ENCODE measurements at places on chromosomes 4 and X.

- no peak for DNase-seq
Observed at GRCh38 chr4:81826335-81826734, 354.6 kb upstream of the RASGEF1B start.

DNA sequence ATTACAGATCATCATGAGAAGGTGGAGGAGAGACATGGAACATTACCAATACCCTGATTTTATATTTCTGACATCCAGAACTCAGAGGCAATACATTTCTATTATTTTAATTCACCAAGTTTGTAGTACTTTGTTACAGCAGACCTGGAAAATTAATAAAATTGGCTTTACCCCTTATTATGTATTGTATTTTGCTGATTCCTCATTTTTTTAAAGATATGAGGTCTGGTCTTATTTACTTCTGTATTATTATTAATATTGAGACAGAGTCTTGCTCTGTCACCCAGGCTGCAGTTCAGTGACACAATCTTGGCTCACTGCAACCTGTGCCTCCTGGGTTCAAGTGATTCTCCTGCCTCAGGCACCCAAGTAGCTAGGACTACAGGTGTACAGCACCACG, 357.3 kb upstream of the TECRL start:
- DNase-seq = no peak

DNA sequence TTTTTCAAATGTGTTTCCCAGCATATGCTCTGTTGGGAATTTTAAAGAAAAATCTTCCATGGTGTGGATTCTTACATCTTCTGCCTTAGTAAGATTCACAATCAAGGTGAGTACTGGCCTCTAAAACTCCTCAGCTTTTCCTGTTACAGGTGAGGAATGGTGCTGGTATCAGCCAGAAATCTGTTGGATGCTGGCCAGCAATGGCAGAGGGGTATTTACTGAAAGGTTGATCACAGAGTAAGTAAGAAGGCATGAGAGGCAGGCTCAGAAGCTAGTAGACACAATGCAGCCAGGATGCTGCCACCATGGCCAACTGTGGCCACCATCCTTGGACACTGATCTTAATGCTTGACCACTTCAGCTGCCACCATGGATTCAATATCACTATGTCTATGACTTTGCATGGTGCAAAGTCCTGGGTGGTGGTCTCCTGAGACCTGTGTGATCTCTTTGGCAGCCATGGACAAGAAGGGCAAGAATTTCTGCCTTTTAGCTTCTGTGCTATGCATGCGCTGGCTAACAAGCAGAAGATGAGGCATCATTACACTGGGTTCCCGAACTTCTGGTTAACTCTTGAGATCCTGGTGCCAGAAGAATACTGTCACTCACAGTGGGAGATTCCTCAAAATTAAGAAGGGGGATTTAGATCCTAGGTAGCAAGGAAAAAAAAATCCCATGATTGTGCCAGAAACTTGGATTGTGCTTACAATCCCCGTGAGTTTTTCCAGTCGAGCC, 60.2 kb downstream of the CHRNA9 start:
- DNase-seq = no peak

- no peak for DNase-seq
Observed at GRCh38 chrX:136586386-136586785, 54.4 kb downstream of the VGLL1 start.

DNA sequence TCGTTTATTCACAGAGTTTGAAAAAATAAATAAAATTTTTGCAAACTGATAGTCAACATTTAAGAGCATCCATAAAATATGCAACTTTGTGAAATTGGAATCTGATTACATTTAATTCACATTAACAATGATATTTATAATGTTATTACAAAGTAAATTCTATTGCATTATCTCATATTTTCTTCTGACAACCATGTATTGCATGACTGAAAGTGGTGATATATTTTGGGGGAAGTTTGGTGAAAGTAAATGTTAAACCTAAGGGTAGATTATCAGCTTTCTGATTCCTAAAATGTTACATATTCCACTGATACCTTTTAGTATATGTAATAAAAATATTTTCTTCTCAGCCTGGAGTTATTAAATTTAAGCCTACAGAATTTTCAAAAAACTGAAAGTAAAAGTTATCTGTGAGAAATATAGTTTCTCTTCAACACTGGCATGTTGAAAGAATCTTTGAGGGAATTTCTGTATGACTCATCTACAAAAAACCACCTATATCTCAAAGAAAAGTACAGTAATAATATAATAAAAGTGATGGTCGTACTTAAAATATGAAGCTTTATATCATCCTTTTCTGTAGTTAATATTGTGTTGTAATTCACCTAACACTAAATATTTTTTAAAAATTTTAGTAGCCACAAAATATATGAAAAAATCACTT, 1179.6 kb upstream of the PCDH7 start:
- DNase-seq = peak; percentile 11

DNA sequence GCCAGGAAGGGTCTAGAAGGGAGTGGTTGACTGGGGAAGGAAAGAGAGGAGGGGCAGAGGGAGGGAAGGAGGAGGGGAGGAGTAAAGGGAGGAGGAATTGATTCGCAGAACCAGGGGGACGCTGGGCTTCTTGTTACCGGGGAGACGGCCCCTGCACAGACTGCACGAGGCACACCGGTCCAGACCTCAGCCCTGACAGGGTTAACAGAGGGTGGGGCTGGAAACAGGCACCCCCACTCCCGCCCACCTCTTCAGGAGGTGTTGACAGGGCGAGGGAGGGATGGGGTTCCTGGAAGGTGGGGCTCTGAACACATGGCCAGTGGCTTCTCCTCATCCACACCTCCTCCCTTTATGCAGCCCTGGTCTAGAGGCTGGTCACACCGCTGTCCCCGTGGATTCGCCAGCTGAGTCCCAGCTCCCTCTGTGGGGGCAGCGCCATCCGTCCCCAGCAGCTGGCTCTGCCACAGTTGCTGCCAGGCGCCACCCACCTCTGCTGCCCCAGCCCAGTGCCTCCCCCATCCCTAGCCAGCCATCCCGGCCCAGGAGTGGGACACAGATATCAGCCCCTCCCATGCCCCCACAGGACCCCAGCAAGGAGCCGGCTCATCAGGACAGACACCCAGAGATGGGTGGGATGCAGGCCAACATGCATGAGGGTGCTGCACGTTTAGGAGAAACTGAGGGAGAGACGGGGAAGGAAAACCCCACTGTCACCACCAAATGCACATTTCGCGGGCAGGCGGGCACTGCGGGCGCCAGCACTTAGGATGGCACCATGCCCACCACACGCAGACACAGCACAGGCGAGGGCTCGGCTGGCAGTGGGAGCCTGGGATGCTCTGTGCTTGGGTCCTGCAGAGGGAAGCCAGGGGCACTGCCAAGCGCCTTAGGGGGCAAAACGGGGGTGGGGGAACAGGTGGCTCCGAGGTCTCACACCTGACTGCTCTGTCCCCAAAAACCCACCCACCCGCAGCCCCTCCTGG, 87.6 kb downstream of the ABLIM2 start:
- DNase-seq = no peak

DNA sequence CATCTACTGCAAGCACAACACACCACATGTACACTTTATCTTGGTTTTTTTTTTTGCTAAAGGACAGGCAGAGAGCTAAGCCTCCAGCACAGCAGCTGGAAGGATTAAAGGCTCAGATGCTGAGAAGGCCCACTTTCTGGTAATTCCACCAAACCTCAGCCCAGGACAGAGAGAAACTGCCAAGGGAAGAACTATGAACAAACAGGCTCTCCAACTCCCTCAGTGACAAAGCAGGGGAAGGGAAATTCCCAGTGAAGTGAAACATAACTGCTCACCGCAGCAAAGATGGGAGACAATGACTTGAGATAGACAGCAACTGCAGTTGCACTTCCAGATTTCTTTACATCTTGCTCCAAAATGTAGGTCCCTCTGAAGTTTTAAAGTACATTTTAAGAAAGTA, 4.8 kb downstream of the PROM1 start:
- DNase-seq = peak; percentile 18

- peak; percentile 18 for DNase-seq
Observed at GRCh38 chr4:136637071-136637777, 895.1 kb downstream of the PCDH18 start.

- DNase-seq = no peak
Observed at GRCh38 chr4:14835708-14836425, 166.4 kb upstream of the CPEB2 start.

DNA sequence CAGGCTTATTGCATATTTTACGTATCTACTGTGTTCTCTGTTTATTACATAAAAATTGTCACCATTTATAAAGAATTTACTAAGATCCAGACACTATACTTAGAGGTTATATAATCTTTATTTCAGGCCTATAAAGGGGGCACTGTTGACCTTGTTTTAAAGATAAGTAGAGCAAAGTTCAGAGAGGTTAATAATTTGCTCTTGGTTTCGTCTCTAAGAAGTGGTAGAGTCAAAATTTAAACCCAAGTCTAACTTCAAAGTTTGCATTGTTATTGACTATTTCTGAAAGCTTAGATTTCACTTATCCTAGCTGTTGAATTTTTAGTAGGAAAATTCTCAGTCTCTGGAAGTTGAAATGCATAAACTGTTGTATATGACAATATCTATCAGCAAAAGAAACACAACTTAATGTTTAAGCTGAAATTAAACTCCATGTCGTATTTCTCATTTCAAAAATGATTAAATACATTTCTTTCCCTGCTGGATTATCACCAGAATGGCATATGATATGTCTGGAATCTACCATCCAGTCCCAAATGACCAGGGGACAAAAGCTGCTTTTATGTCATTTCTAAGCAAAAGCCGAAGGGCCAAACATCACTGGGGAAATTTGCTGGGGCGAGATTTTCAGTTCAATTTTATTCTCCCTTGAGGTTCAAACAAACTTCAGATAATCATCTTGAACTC, 138.4 kb downstream of the SLC7A11 start:
- DNase-seq = no peak

- peak; percentile 17 for DNase-seq
Observed at GRCh38 chrX:12488220-12488619, 303.0 kb upstream of the PRPS2 start.

GRCh38 chr4:26468283-26468949, 21.9 kb downstream of the CCKAR start:
- DNase-seq = no peak

GRCh38 chrX:152177497-152178269, 39.3 kb upstream of the MAGEA10 start:
- DNase-seq = no peak

DNA sequence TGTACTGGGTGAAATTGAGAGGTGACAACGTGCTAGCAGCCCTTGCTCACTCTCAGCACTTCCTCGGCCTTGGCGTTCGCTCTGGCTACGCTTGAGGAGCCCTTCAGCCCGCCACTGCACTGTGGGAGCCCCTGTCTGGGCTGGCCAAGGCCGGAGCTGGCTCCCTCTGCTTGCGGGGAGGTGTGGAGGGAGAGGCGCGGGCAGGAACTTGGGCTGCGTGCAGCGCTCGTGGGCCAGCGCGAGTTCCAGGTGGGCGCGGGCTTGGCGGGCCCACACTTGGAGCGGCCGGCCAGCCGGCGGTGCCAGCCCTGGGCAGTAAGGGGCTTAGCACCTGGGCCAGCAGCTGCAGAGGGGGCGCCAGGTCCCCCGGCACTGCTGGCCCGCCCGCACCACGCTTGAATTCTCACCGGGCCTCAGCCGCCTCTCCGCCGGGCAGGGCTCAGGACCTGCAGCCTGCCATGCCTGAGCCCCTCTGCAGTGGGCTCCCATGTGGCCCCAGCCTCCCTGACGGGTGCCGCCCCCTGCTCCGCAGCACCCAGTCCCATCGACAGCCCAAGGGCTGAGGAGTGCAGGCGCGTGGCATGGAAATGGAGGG, 249.5 kb upstream of the ETNPPL start:
- DNase-seq = no peak

DNA sequence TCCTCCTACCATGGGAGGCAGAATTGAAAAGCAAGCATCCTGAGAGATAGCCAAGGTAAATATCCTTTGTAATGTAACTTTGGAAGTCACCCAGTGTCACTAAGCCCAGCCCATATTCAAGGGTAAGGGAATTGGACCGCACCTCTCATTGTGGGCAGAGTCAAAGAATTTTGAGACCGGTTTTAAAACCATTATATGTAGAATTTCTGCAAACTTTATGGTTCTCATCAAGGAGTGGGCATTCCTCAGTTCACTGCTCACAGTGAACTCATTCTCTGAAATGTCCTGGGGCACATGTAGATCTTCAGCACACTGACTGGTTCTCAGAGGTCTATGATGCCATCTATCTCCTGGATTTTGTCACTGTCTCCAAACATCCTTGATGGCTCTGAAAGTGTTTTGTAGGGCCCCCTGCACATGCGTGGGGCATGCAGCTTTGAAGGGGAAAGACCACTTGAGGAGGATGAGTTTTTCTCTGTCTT, 35.3 kb upstream of the CHRNA9 start:
- DNase-seq = no peak

DNA sequence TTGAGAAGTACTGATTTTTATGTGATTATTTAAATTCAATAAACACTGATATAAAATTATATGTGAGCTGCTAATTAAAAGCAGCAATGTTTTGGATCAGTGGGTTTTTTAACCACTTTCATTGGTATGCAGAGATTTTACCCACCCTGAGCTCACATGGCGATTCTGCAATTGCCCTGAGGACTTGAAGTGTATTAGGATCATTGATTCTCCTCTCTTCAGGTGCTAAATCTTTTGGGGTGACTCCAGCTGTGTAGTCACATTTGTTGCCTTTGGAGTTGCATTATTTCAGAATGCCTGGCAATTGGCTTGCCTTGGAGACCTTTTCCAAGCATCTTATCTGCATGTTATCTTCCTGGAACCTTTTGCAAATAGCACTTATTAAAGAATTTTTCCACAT, 51.3 kb downstream of the UGT8 start:
- DNase-seq = no peak

Measured in fibroblast of pulmonary artery (primary cell).